ENCODE measurements at places on chromosomes 11 and 22.
A peak's percentile ranks its signal among the peaks of the same experiment; 100 is the strongest.

GRCh38 chr11:96188243-96189006 lies 154.6 kb downstream of the MAML2 start:
- peak; percentile 93 for DNase-seq

GRCh38 chr11:116231543-116231942 lies 541.2 kb downstream of the BUD13 start:
- no peak for DNase-seq

DNA sequence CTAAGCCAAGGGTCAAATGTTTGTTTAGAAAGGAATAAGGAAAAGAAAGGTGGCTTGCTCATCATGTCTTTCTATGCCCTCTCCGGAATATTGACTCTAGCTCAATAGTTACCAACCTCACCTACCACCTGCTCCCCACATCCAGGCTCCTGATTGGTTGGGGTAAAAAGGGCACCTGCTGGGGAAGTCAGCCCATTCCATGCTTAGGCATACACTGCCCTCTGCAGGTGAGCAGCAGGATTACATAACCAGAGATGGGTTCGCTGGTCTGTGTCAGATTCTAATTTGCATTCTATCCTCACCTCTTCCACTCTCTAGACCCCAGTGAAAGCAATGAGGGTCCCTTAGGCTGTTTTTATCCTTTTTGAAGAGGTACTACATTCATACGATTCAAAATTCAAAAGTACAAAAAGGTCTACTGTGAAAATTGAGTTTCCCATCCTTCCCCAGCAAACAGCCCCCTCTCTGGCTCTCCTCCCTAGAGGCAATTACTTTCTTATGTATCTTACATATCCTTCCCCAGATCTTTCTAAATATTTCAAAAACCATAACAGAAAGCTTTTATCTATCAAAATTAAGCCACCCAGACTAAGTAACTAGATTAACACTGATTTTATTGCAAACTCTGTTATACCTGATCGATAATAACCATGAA lies 98.0 kb upstream of the ASPHD2 start:
- peak; percentile 41 for DNase-seq

GRCh38 chr11:20235164-20235563 lies 74.9 kb upstream of the DBX1 start:
- DNase-seq: no peak

DNA sequence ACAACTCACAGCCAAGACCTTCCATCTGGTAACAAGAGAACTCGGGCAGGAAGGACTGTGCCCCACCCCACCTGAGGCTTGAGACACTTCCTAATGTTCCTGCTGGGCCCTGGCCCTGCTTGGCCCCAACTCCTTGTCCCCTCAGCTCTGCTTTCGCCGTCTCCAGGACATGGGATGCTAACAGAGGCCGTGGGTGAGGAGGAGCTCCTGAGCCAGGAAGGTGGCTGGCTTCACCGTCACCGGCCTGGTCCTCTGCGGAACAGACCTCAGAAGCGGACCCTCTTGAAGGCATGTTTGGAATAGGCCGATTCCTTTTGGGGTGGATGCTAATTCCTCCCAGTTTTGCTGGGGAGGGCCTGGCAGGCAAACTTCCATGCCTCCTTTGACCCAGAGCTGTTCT lies 154.3 kb downstream of the CACNA1I start:
- no peak for DNase-seq

- peak; percentile 97 for DNase-seq
Observed at GRCh38 chr11:10387206-10388083, 67.6 kb upstream of the AMPD3 start.

DNA sequence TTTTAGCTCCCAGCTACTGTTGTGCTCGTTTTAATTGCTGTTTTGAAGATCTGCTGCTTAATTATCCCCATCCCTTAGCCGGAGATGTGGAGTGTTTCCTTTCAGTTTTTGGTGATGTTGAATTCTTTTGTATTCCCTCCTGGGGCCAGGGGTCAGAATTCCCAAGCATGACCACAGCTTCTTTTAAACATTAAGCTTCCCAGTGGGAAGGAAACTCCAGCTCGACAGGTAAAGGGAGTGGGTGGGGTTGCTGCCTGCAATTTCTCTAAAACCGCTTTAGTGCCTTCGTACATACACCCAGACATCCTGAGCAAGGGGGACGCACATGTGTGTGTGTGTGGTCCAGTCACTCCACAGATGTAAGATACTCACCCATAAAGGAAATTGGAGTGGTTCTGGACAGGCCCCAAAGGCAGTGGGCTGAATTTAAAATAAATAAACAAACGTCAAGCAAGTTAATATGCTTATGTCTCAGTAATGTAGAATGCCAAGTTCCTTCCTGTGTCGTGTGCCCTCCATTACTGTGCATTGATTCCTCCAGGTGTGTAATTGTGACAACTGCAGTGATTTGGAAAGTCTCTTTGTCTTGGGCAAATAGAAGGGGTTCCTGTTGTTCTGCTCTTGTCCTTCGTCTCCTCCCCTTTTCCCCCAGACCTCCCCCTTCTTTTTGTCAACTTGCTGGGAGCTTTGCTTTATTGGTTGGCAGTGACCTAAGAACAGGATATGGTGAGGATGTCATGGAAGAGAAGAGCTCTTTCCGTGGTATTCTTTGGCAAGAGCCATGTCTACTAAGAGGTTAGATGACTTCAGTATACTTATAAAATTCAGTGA lies 19.2 kb upstream of the ADSL start:
- DNase-seq: peak; percentile 21

- DNase-seq: peak; percentile 2
Observed at GRCh38 chr11:31160504-31161422, 208.8 kb downstream of the DCDC1 start.

GRCh38 chr22:43088627-43088983 lies 586 bp downstream of the TTLL1 start:
- no peak for DNase-seq

GRCh38 chr22:39446239-39446721 lies 10.5 kb upstream of the MGAT3 start:
- no peak for DNase-seq

DNA sequence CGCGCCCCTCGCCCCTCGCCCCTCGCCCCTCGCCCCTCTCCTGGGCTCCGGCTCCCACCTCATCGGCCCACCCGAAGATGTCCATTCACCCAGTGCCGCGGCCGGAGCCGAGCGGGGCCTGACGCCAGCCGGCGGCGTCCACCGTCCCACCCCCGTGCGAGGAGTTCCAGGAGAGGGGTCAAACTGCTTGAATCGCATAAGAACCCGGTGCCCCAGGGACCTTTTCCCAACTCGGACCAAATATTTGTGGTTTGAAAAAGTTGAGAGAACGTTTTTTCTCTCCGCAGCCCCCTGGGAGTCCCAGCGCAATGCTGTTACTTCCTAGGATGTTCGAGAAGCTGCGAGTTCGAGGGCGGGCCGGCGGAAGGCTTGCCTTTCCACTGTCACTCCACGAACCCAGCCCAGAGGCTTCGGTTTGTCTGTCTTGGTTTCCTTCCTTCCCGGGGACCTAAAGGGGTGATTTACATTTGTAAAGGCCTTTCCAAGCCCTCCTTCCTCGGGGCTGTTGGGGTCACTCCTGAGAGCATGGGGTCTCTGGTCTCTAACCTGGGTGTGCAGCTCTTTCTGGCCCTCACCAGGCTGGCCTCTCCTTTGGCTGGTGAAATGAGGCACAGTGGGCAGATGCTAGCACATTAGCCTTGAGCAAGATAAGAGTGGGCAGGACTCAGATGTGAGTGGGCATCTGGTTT lies 38.0 kb downstream of the ETS1 start:
- DNase-seq: peak; percentile 84

Measured in cardiac fibroblast (primary cell).